ENCODE measurements at places on chromosomes 16 and 17.

DNA sequence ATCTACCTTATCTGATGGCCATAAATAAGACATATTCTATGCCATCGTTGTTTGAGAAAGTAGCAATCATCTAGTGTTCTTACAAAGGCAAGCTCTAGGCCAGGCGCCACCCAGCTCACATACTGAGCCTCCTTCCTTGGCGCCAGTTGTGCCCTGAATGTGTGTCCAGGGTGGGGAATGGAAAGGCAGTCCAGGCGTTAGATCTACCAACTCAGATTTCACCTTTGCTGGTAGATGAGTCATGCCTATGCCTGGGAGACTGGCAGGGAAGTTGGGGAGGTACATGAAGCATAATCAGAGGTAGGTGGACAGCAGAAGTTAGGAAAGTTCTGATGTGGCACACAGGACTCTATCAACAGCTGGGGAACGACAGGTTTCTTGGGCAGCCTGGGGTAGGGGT lies 23.6 kb downstream of the SDR42E1 start:
- no peak for DNase-seq

- no peak for DNase-seq
These were observed 14.3 kb downstream of the NUP85 start for GRCh38 chr17:75219815-75220214.

GRCh38 chr17:81806461-81807209 lies 2.7 kb downstream of the GCGR start:
- no peak for DNase-seq

GRCh38 chr17:2064520-2064971 lies 9.6 kb downstream of the HIC1 start:
- no peak for DNase-seq

- no peak for DNase-seq
These were observed 8.5 kb downstream of the ALOXE3 start for GRCh38 chr17:8109661-8110455.

DNA sequence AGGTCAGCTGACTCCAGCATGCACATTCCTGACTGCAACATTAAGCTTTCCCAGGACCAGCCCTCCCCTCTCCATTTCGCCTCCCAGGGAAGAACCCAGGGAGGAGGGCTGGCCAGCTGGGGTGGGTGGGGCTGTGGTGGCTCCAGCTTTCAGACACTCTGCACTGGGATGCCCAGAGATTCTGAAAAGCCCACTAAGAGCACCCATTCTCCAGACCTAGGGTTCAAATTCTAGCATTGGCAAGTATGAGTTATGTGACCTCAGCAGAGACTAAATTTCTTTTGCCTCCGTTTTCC lies 7.8 kb downstream of the DLX3 start:
- no peak for DNase-seq

DNA sequence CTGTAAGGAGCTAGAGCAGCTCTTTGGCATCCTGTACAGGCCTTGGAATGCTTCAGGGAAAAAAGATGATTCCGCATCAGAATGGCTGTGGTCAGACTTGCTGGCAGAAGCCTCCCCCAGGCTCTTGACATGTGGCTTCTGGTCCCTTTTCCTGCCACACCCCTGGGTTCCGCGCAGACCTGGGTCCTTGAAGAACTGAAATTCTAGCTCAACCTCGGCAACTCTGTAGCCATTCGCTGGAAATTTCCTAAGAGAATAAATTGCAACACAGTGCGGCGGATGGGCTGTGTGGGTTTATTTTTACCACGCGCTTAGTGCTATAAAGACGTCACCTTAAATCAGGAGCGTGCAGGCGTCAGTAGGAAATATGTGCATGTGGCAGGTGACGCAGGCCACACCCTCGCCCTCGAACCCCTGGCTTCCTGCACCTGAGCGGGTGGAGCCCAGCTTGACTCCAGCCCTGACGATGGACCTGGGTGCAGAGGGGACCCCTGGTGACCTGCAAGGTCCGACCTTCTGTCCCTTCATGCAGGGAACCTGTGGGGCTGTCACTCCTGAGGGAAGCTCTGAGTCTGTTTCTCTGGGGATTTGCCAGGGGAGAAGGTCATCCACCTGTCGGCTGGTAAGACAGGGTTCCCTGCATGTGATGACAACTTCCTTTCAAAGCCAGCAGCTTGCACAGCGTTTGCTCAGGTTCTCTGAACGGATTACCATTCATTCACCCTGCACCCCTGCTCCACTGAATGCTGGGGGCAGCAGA lies 46.3 kb downstream of the METRNL start:
- DNase-seq = no peak

DNA sequence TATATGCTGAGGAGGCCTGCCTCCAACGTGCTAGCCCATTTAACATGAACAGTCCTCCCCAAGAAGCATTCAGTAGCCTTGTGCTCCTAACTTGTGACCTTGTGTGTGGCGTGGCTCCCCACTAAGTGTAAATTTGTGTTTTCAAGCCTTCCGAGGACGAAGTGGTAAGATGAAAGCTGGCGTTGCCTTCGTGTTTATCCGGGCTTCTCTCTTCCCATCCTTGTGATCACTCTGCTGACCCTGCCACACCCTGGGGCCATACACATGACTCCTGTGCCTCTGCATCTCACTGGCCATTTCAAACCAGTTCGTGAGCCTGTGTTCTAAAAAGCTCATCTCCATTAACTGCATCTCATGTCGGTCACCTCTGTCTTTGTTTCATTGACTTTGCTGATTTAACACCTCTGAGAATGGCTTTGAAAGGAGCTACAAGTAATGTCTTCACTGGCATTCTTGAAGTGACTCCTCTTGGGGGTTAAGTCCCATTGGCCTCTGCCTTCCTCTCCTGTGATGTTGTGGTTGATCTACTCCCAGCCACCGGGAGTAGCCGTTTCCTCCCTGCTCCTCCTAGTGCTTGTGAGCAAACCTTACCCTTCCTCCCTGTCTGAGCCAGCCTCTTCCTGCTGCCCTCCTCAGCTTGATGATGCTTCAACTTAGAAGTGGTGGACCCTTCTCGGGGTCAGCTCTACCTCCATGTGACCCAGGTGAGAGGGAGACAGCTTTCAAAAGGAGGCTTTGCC lies 27.4 kb upstream of the NAGLU start:
- no peak for DNase-seq

- DNase-seq = no peak
These were observed 28.1 kb upstream of the KRT17 start for GRCh38 chr17:41652461-41652970.

DNA sequence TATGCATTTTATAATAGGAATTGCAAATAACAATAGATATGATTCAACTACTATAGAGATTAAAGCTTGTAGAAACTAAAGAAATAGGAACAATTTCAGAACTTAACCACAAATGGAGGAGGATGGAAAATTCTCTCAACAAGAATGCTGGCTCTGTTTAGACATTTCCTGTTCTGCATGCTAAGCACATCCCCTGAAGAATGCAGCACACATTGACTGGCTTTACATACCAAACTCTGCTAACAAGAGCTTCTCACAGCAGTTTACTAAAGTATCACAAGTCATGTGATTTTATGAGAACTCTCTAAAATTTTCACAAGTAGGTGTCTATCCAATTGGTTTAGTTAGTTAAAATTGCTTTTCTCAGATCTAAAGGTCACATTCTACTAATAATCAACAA lies 85.2 kb downstream of the SPAG9 start:
- DNase-seq = no peak

GRCh38 chr17:41511116-41511515 lies 5.7 kb upstream of the KRT13 start:
- no peak for DNase-seq

DNA sequence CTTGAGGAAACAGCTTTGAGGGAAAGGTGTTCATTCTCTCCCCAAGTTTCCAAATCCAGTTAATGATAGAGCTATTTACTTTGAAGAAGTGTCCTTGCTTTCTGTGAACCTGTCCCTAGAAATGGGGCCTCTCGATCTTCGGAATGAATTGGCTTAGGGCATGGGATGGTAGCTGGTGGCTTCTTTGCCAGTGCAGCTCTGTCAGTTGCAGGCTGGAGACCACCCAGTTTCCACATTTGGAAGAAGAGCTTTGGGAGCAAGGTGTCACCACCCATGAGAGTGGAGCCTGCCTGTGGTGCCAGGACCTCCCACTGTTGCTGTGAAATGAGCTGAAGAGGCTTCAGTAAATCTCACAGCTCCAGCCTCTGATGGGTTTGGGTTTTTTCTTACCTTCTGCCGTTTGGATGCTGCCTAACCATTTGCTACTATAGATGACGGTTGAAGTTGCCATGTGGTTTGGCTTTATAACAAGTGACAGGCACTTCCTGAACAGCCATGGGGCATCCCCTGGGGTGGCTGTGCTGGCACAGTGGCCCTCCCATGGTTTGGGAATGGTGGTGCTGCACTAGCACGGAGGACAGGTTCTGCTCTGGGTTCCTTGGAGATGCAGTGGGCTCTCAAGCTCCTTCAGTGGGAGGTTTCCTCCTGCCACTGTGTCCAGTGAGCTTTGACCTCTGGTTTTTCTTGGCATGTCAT lies 19.5 kb upstream of the SLC5A10 start:
- no peak for DNase-seq

DNA sequence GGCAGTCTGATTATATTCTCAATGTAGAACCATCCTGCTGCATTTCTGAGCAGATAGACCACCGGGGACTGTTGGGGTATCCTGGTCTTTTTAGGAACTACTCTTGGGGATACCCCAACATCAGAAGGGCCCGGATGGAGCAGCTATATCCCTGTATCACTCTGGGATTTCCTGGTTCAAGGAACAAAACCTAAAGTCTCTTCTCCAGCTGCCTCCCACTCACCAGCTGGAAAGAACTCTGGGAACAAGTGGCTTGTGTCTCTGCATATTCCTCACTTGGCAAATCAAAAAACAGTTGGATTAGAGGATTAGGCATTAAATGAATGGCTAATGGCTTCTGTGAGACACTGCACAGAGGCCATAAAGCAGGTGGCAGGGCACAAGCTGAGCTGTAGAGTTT lies 62.3 kb upstream of the HS3ST2 start:
- no peak for DNase-seq

GRCh38 chr17:56111706-56112485 lies 41.4 kb upstream of the ANKFN1 start:
- no peak for DNase-seq

- DNase-seq = no peak
These were observed 31.1 kb upstream of the ZFPM1 start for GRCh38 chr16:88421871-88422433.

DNA sequence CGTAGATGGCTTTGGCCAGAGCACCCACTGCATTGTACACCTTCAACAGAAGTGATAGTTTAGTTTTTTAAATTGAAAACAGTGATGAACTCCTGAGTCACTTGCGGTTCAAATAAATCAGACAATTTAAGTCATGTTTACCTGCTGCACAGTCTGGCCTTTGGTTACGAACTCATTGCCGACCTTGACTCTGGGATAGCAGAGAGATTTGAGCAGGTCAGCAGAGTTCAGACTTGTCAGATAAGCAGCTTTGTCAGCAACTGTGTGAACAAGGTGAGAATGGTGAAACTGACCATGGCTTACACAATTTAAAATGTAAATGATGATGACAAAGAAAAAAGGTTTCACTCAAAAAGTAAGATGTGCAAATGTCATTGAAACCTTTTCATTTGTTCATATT lies 9.3 kb downstream of the MYH4 start:
- no peak for DNase-seq
